Uterus (tissue), 4 donors: ENCODE measurements at places on chromosomes 7 and 10. TPM values are rescaled to one million over a fixed set of nuclear protein-coding genes. Genes with fewer than 3 reads are reported as not detected.

Gene AZGP1
- not detected for total RNA-seq

Gene KDM7A
- 13.0 TPM for total RNA-seq

Gene SPDYE2
- not detected for total RNA-seq

Gene NKX1-2
- total RNA-seq: not detected

DNA sequence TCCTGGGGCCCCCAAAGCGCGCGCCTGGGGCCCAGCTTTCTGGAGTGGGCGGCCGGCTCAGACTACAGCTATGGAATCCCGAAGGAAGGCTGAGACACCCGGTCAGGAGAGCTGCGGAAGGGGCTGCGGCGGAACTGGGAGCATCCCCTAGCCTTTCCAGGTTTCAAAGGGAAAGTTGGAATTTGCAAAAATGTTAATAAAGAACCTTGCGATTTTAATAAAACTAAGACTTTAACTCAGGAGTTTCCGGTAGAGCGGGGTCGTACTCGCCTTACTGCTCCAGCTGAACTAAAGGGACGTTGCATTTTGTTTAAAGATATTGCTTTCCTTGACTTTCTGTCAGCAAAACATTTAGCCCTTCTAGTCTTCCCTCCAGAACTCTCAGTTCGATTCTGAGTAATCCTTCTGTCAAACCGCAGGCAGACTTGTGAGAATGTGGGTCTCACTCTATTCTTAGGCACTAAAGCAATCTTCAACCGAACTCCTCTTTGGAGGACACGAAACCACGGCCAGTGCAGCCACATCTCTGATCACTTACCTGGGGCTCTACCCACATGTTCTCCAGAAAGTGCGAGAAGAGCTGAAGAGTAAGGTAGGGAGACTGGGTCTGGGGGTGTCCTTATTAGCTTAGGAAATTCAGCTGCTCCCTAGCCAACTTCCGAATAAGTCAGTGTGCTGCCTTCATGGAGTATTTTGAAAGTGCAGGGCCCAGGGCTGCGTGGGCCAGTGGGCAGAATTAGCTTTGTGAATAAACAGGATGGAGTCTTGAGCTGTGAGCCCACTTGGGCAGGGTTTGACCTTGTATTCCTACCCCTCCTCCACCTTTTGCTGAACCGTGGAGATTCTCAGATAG is 1.9 kb downstream of the CYP26A1 start:
- no peaks in the 10 kb centered on the region for H3K4me1 ChIP-seq
- no peak overlapping the region for H3K4me3 ChIP-seq
- DNase-seq: no peak

- H3K27me3 ChIP-seq: no peaks in the 10 kb centered on the region
- H3K27ac ChIP-seq: no peak overlapping the region
- no peaks in the 10 kb centered on the region for H3K36me3 ChIP-seq
- no peak overlapping the region for H3K4me3 ChIP-seq
Measured at GRCh38 chr10:124536496-124537050, 75.0 kb downstream of the LHPP start.

- no peaks in the 10 kb centered on the region for H3K36me3 ChIP-seq
- H3K4me1 ChIP-seq: no peaks in the 10 kb centered on the region
- no peak overlapping the region for H3K27ac ChIP-seq
- H3K4me3 ChIP-seq: no peak overlapping the region
- H3K27me3 ChIP-seq: no peaks in the 10 kb centered on the region
- no peak for DNase-seq
Measured at GRCh38 chr7:69349291-69349690, 249.0 kb upstream of the AUTS2 start.

- no peaks in the 10 kb centered on the region for H3K27me3 ChIP-seq
- no peak for DNase-seq
- H3K4me1 ChIP-seq: no peaks in the 10 kb centered on the region
- no peaks in the 10 kb centered on the region for H3K36me3 ChIP-seq
Measured at GRCh38 chr10:17871036-17871435, 61.9 kb downstream of the MRC1 start.

DNA sequence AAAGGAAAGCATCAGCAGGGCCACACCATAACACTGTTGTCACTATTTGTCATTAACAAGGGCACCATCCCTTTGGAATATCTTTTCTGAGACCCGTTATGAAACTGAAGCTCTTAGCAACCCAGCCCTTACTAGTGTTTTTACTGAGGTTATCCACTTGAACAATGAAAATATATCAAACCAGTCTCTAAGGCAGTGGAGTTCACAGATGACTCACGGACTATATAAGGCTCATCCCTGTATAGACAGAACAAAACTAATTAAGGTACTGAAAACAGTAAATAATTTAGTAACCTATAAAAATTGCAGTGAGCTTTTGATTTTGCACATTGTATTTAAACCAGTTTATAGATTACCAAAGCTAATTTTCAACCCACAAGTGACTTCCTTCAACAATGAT is 196.0 kb downstream of the ELAPOR2 start:
- H3K27me3 ChIP-seq: no peaks in the 10 kb centered on the region
- no peaks in the 10 kb centered on the region for H3K4me1 ChIP-seq
- H3K4me3 ChIP-seq: no peak overlapping the region
- no peak overlapping the region for H3K27ac ChIP-seq

DNA sequence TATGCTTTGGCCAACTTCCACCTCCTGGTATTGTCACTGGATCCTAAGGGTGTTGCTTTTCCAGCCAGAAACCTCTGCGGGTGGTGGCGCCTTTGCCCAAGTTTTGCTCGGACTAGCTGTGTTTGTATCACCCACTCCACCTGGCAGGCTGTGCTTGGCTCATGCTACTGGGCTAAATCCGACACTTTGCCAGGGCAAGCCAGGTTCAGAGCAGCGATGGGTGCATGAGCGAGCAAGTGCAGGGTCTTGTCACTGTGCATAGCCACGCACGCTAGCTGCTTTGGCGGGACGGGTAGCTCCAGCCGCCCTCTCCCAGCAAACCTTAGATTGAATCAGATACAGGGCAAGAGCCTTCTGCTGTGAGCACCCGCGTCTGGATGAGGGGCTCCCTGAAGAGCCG is 737.5 kb downstream of the PCDH15 start:
- DNase-seq: no peak
- no peaks in the 10 kb centered on the region for H3K4me1 ChIP-seq
- no peak overlapping the region for H3K4me3 ChIP-seq
- no peak overlapping the region for H3K27ac ChIP-seq
- H3K36me3 ChIP-seq: no peaks in the 10 kb centered on the region

- H3K36me3 ChIP-seq: no peaks in the 10 kb centered on the region
- no peaks in the 10 kb centered on the region for H3K27me3 ChIP-seq
- no peak overlapping the region for H3K4me3 ChIP-seq
- no peak for DNase-seq
Measured at GRCh38 chr10:114665406-114665805, 7.3 kb upstream of the ABLIM1 start.

GRCh38 chr7:100191775-100192174 is 14.1 kb downstream of the STAG3 start:
- H3K4me1 ChIP-seq: no peaks in the 10 kb centered on the region
- H3K27me3 ChIP-seq: no peaks in the 10 kb centered on the region
- H3K4me3 ChIP-seq: no peak overlapping the region
- H3K27ac ChIP-seq: no peak overlapping the region

- no peaks in the 10 kb centered on the region for H3K27me3 ChIP-seq
- DNase-seq: no peak
- H3K4me1 ChIP-seq: no peaks in the 10 kb centered on the region
- H3K27ac ChIP-seq: no peak overlapping the region
Measured at GRCh38 chr10:63077800-63078199, 55.3 kb upstream of the NRBF2 start.

GRCh38 chr7:128221929-128222403 is 19.1 kb upstream of the LEP start:
- no peak for DNase-seq
- no peak overlapping the region for H3K27ac ChIP-seq
- no peaks in the 10 kb centered on the region for H3K36me3 ChIP-seq
- H3K27me3 ChIP-seq: no peaks in the 10 kb centered on the region
- H3K4me1 ChIP-seq: no peaks in the 10 kb centered on the region

GRCh38 chr7:19215412-19215811 is 70.2 kb upstream of the FERD3L start:
- no peaks in the 10 kb centered on the region for H3K4me1 ChIP-seq
- no peak overlapping the region for H3K27ac ChIP-seq
- DNase-seq: no peak
- H3K27me3 ChIP-seq: no peaks in the 10 kb centered on the region

- no peak overlapping the region for H3K4me3 ChIP-seq
- no peaks in the 10 kb centered on the region for H3K4me1 ChIP-seq
- no peaks in the 10 kb centered on the region for H3K36me3 ChIP-seq
- no peaks in the 10 kb centered on the region for H3K27me3 ChIP-seq
Measured at GRCh38 chr7:104553074-104553473, 224.7 kb downstream of the LHFPL3 start.

- no peak overlapping the region for H3K4me3 ChIP-seq
- no peaks in the 10 kb centered on the region for H3K27me3 ChIP-seq
- no peak for DNase-seq
- H3K4me1 ChIP-seq: no peaks in the 10 kb centered on the region
Measured at GRCh38 chr10:131068760-131069159, 242.8 kb downstream of the TCERG1L start.

GRCh38 chr7:153103202-153103601 is 343.6 kb downstream of the ACTR3B start:
- H3K27ac ChIP-seq: no peak overlapping the region
- H3K4me1 ChIP-seq: no peaks in the 10 kb centered on the region
- no peaks in the 10 kb centered on the region for H3K27me3 ChIP-seq
- no peaks in the 10 kb centered on the region for H3K36me3 ChIP-seq
- H3K4me3 ChIP-seq: no peak overlapping the region
- DNase-seq: no peak

DNA sequence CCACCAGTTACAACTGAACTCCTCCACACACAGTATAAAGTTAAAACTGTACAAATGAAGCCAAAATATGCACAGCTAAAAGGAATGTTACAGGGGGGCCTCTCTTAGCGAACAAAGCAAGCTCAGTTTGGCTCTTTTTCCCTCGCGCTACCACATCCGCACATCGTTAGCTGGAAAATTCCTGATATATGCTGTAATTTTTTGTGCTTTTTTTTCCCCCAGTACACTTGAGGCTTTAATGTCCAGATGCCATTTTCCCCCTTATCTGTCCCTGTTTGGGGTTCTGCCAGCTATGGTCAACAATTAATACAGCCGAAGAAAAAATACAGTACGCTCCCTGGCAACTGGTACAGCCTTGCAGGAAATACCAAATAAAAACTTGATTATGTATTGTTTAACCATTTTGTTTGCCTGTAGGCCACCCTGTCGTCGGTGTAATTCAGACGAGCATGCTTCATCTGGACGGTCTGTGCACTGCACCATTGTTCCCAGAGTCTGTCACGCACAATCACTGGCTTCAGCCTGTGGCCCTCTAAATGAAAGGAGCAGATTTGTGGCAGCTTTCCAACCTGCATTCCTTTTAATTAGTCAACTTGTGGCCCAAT is 108.1 kb upstream of the FAM133B start:
- H3K27ac ChIP-seq: peak overlapping the region; percentile 31
- H3K27me3 ChIP-seq: no peaks in the 10 kb centered on the region
- no peaks in the 10 kb centered on the region for H3K36me3 ChIP-seq
- H3K4me3 ChIP-seq: no peak overlapping the region
- peak; percentile 37 for DNase-seq
- H3K4me1 ChIP-seq: no peaks in the 10 kb centered on the region

GRCh38 chr10:10897400-10897799 is 120.3 kb upstream of the CELF2 start:
- H3K4me3 ChIP-seq: no peak overlapping the region
- no peaks in the 10 kb centered on the region for H3K36me3 ChIP-seq
